Neural progenitor cell (in vitro differentiated cells): ENCODE measurements at places on chromosomes 13 and 19.
A peak's percentile ranks its signal among the peaks of the same experiment; 100 is the strongest.

GRCh38 chr13:24172071-24172470 lies 11.6 kb downstream of the SPATA13 start:
- DNase-seq: no peak

- no peak for DNase-seq
Observed at GRCh38 chr13:40640845-40641458, 25.5 kb downstream of the FOXO1 start.

DNA sequence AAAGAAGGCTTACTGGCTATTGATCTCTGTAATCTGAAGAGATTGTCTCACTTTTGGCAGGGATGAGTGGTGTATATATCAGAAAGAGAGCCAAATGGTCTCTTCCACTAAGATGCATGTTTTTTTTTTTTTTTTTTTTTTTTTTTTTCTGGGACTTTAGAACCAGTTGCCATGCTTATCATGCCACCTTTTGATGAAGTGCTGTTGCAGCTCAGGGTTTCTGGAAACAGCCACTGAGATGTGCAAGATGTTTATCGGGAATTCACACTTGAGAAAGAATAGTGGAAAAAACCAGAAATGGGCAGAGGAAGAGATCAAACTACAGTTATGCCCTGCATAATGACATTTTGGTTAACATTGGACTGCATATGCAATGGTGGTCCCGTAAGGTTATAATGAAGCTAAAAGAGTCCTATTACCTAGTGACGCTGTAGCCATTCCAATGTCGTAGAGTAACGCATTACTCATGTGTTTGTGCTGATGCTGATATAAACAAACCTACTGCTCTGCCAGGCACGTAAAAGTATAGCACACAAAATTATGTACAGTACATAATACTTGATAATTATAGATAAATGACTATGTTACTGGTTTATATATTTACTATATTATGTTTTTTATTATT lies 121.0 kb downstream of the KLF5 start:
- DNase-seq: no peak

GRCh38 chr19:12952488-12953137 lies 4.4 kb downstream of the GADD45GIP1 start:
- no peak for DNase-seq

GRCh38 chr19:15195371-15196334 lies 5.1 kb downstream of the NOTCH3 start:
- peak; percentile 93 for DNase-seq

DNA sequence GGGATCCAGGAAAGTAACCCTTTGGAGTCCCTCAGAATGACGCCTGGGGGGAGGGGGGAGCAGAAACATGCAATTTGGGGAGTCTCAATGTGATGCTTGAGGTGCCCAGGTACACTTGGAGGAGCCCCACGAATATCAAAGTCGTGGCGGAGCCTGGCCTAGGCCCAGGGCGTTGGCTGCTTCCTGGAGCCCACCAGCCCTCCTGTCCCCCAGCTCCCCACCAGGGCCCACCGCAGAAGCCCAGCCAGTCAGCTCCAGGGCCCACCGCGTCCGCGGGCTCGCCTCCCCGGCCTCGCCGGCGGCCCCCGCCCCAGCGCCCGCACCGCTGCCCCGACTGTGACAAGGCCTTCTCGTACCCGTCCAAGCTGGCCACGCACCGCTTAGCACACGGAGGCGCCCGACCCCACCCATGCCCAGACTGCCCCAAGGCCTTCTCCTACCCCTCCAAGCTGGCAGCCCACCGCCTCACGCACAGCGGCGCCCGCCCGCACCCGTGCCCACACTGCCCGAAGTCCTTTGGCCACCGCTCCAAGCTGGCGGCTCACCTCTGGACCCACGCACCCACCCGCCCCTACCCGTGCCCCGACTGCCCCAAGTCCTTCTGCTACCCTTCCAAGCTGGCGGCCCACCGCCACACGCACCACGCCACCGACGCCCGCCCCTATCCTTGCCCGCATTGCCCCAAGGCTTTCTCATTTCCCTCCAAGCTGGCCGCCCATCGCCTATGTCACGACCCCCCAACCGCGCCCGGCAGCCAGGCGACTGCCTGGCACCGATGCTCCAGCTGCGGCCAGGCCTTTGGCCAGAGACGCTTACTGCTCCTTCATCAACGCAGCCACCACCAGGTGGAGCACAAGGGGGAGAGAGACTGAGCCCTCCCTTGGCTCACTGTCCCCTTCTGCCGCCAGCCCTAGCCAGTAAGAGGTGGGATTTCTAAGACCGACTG lies 2.1 kb downstream of the ZNF575 start:
- peak; percentile 92 for DNase-seq

- DNase-seq: no peak
Observed at GRCh38 chr19:6286676-6287075, 6.9 kb upstream of the MLLT1 start.
